ENCODE measurements at places on chromosomes 12 and 14. TPM values are rescaled to one million over a fixed set of nuclear protein-coding genes. Genes with fewer than 3 reads are reported as not detected.

Gene SERPINA6
- total RNA-seq = 13.8 TPM

Gene PPP4R4
- total RNA-seq = 1.3 TPM

Gene RXYLT1
- total RNA-seq = 12.0 TPM

Gene MANSC4
- not detected for total RNA-seq

Gene TMEM121
- 0.92 TPM for total RNA-seq

Gene MYG1
- total RNA-seq = 31.5 TPM

Gene TDRD9
- total RNA-seq = 0.67 TPM

Gene ZDHHC22
- not detected for total RNA-seq

Gene SDR39U1
- total RNA-seq = 22.5 TPM

Gene CSRP2
- 8.7 TPM for total RNA-seq

Gene ADCY4
- 4.4 TPM for total RNA-seq

- DNase-seq = no peak
These were observed 40.2 kb downstream of the RASSF9 start for GRCh38 chr12:85796001-85796400.

DNA sequence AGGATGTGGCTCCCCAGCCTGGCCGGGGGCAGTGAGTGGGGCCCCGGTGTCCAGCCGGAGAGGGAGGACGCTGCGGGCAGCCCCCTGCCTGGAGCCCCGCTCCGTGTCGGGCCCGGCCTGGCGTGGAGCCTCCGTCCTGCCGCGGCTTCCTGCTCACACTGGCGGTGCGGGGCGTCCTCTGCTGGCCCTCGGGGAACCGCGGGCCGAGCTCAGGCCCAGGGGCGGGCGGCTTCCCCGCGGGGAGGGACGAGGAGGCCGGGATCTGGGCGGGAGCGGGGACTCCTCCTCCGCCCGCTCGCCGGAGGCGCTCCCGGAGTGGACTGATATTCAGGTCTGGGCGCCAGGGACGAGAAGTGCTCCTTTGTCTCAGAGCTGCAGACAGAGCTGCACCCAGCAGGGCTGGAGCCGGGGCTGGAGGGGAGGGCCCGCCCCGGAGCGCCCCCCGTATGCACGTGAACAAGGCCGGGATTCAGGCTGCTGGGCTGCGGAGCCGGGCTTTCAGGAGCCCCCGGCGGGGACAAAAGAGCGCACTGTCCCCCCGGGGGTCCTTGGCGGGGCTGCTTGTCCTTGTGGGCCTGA lies 2.2 kb downstream of the MMP17 start:
- DNase-seq = peak; percentile 82

GRCh38 chr12:26732005-26732908 lies 100.7 kb downstream of the ITPR2 start:
- DNase-seq = no peak

GRCh38 chr12:69816082-69816481 lies 8.9 kb upstream of the MYRFL start:
- no peak for DNase-seq

- DNase-seq = no peak
These were observed 30.2 kb upstream of the NAV3 start for GRCh38 chr12:77800501-77800900.

DNA sequence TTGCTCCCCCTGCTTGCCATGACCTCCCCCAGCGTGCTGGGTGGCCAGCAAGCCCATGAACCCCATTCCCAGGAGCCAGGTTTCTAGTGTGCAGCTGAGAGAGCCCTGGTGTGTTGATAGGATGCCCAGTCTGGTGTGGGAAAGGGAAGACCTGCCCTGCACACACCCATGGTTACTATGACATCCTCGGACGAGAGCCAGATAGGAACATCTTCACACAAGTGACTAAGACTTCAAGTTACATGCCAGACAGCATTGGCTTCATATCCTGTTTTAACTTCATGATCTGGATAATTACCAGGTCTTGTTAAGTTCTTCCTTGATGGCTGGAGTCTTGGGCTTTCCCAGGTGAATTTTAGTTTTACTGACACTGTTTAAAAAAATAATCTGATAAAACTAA lies 196.6 kb upstream of the EGLN3 start:
- no peak for DNase-seq

DNA sequence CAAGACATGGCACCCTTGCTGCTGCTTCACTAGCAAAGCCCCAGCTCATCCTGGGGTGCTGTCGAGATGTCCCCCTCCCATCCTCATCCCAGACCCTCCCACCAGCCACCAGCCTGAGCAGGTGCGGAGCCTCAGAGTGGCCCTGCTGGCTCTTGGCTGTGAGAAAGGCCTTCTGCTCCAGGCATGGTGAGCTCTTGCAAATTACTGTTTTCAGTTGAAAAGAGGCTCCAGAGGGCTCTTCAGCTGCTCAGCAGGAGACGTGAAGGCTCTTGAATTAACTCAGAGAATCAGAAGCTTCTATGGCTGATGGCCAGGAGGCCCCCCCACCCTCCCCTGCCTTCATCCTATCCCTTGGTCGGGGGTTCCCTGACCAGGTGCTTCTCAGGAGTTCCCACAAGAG lies 44.1 kb downstream of the WSCD2 start:
- no peak for DNase-seq

DNA sequence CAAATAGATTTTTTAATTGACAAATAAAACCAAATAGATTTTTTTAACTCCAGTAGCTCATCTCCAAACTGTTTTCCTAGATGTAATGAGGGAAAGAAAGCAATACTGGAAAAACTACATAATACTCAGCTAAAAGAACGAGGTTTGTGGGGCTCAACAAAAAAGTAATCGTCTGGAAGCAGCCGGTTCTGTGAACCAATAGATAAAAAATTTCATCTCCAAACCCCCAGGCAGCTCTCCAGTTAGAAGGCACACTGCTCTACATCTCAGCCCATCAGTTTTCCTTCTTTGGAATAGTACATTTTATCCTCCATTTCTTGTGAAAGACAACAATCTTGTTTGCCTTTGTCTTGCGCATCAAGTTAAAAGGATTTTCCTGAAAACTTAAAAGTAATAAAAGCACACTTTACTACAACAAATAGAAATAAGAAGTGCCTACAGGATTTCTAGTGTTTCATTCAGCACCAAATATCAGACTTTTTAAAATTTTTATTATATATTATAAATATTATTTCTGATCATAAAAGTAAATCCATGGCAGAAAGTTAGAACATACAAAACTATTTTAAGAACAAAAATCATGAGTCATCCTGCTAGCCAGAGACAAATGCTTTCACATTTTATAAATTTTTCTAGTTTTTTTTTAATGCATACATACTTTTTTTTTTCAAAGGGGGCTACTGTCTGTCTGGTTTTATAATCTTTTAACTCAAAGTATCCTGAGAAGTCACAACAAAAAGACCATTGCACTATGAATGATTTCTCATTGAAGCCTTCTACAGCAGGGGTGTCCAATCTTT lies 67.7 kb downstream of the EPS8 start:
- no peak for DNase-seq

GRCh38 chr12:57474862-57475261 lies 4.8 kb downstream of the ARHGAP9 start:
- DNase-seq = no peak

- no peak for DNase-seq
These were observed 158.0 kb downstream of the SLC5A8 start for GRCh38 chr12:101051901-101052550.

GRCh38 chr12:32490801-32491200 lies 91.4 kb downstream of the FGD4 start:
- no peak for DNase-seq

DNA sequence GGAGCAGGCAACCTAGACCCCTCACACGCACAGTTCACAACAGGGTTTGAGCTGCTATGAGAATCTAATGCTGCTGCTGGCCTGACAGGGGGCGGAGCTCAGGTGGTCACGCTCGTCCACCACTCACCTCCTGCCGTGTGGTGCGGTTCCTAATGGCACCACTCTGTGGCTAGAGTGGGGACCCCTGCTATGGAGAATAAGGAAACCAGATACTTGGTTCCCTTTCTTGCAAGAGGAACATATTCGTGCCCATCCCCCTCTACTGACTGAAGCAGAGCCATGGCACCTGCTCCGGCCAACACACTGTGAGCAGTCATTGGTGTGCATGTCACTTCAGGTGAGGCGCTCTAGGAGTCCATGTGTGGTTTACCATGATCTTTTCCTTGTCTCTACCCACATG lies 30.4 kb upstream of the RIMBP2 start:
- no peak for DNase-seq

GRCh38 chr14:24179961-24180796 lies 8.3 kb downstream of the REC8 start:
- peak; percentile 49 for DNase-seq

DNA sequence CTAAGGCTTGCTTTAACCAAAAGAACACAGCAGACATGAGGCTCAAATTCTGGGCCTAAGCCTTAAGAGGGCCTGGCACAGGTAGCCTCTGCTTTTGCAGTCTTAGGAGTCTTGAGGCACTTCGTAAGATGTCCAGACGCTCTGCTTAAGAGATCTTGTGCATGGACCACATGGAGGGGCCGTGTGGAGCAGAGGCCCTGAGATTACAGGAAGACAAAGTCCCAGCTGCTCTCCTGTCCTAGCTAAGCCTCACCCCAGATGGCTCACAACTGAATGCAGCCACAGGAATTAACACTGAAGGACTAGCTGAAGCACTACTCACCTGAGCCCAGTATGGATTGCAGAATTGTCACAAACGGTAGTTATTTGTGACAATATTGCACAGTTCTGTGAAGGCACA lies 446.0 kb downstream of the PDZRN4 start:
- DNase-seq = no peak

DNA sequence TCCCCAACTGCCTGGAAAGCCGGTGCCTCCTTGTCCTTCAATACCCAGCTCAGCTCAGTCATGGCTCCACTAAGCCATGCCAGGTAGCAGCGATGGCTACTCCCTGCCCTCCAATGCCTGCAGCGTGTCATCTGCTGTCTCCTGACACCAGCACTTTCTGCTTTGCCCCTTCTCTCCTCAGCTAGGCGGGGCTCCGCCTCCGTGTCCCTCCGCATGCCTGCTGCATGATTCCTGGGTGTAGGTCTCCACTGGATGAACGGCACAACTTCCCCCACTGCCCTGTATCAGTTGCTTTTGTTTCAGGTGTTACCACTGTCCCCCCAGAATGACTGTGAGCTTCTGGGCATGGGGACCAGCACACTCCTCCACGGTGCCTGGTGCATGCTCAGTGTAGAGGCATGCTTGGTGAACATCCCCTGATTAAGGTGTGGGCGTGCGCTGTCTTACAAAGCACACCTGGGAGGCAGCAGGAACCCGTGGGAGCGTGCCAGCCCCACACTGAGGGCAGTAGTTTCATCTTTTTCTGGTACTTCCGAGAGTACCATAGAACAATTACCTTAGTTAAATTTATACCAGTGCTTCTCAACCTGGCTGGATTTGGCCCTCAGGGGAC lies 179.4 kb upstream of the PRMT8 start:
- DNase-seq = no peak

DNA sequence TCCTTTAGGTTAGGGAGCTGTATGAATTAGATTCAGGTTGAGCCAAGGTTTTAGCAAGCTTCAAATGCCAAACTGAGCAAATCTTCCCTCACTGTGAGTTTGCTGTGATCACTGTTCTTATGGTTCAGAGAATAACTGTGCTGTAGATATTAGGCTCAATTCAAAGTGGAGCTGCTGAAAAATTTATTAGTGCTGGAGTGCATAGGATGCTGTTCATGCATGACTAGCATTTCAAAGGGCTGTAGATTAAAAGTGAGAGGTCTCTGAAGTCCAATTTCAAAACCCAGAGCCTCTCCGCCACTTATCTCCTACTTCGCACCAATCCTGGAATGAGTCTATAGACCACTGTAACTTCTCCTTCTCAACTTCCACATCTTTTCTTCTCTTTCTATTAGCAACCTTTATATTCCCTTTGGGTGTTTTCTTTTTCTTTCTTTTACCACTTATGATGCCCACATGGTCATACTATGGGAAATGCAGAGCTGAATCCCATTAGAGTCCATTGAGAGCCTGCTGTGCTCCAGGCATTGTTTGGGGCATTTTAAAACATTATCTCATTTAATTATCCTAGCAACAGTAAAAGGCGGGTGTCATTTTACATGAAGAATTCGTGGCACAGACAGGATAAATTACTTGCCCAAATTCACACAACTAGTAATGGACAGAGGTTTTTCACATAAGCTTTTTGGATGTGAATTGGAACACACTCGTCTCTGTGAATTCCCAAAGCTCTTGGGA lies 77.5 kb upstream of the EEA1 start:
- no peak for DNase-seq

- DNase-seq = no peak
These were observed 90.6 kb downstream of the CALM1 start for GRCh38 chr14:90487462-90487861.

DNA sequence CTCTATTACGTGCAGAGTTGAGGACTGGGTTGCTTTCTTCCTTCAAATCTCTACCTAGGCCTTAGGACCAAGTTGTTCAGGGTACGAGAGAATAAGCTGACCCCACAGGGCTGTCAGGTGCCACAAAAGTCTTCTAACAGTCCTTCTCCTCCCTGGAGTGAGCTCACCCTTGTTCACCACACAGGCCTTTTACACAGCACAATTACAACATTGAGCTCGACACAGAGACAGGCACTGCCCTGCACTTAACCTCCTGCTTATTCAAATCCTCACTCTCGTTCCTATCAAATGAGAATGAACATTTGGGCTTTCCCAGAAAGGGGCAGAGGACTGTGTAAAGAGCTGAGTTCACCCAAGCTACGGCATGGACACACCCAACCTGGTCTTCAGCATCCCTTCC lies 2.4 kb downstream of the GALNT6 start:
- no peak for DNase-seq

GRCh38 chr12:11732023-11732422 lies 82.5 kb downstream of the ETV6 start:
- DNase-seq = no peak

DNA sequence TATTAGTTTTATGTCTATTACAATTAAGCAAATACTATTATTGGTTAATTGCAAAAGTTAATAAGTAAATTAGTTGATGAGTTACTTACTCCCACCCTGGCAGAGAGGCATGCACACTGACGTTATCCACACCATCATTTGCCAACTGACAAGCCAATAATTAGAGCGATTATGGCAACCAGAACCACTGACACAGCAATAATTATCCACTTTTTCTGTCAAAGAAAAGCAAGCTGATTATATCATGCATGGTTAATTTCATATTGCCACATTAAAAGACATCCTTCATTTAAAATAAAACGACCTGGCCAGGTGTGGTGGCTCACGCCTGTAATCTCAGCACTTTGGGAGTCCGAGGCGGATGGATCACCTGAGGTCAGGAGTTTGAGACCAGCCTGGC lies 43.1 kb downstream of the STX2 start:
- no peak for DNase-seq

- DNase-seq = no peak
These were observed 3.5 kb upstream of the OSBPL8 start for GRCh38 chr12:76563061-76563460.

GRCh38 chr14:64856529-64857445 lies 22.9 kb downstream of the SPTB start:
- DNase-seq = no peak

GRCh38 chr14:53620890-53621289 lies 335.7 kb downstream of the BMP4 start:
- no peak for DNase-seq

DNA sequence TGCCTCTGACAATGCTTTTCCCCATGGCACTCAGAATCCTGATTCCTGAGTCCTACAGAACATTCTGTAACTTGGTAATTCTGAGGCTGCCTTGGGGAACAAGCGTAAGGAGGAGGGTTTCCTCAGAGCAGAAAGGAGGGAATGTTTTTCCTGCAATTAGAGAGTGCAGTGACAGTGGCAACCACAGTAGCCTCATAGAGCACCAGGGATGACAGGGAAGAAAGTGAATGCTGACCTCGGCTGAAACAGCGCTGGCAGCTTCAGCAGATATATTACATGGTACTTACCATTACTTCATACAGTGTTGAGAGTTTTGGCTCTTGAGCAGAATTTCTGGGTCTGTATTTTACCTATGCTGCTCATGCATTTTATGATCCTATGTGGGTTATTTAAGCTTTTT lies 757.1 kb downstream of the NRXN3 start:
- no peak for DNase-seq

- DNase-seq = no peak
These were observed 17.2 kb downstream of the REM2 start for GRCh38 chr14:22900081-22900799.
